Bronchial smooth muscle cell (primary cell): ENCODE measurements at places on chromosomes 7 and 10. TPM values are rescaled to one million over a fixed set of nuclear protein-coding genes. Genes with fewer than 3 reads are reported as not detected.

CACNA2D1 gene
- 29.1 and 33.3 TPM in 2 replicates for total RNA-seq

OPN1SW gene
- total RNA-seq, result not detected in 2 replicates

FAM25C gene
- not detected in 2 replicates for total RNA-seq

DOCK1 gene
- total RNA-seq, result 97.9 and 121 TPM in 2 replicates

GNG11 gene
- total RNA-seq, result 11.2 and 34.5 TPM in 2 replicates

TRPV5 gene
- total RNA-seq, result not detected in 2 replicates

ARMC3 gene
- total RNA-seq, result not detected in 2 replicates

SH2B2 gene
- 0.94 and 0.95 TPM in 2 replicates for total RNA-seq

AZGP1 gene
- not detected in 2 replicates for total RNA-seq

PRPS1L1 gene
- not detected in 2 replicates for total RNA-seq

NDUFB2 gene
- total RNA-seq, result 97.5 and 169 TPM in 2 replicates

NKX6-2 gene
- total RNA-seq, result not detected in 2 replicates

SLC13A1 gene
- not detected in 2 replicates for total RNA-seq
